ENCODE measurements at places on chromosomes 2 and 18. TPM values are rescaled to one million over a fixed set of nuclear protein-coding genes. Genes with fewer than 3 reads are reported as not detected.

The SCG2 gene
- 27.0 TPM for total RNA-seq

GRCh38 chr18:56413862-56414261 is 224.5 kb downstream of the TXNL1 start:
- DNase-seq = no peak

The KCNJ13 gene
- not detected for total RNA-seq

The CFAP210 gene
- total RNA-seq = 0.83 TPM

GRCh38 chr2:96120091-96120720 is 3.8 kb upstream of the ADRA2B start:
- no peak for DNase-seq
